ENCODE measurements at places on chromosomes 16 and 17. TPM values are rescaled to one million over a fixed set of nuclear protein-coding genes. Genes with fewer than 3 reads are reported as not detected.
A peak's percentile ranks its signal among the peaks of the same experiment; 100 is the strongest.

NTN1 gene
- total RNA-seq, result 0.81 TPM

HCRT gene
- not detected for total RNA-seq

FBRS gene
- 28.4 TPM for total RNA-seq

- DNase-seq, result no peak
These were observed 92.3 kb downstream of the WNT3 start for GRCh38 chr17:46726206-46726605.

DNA sequence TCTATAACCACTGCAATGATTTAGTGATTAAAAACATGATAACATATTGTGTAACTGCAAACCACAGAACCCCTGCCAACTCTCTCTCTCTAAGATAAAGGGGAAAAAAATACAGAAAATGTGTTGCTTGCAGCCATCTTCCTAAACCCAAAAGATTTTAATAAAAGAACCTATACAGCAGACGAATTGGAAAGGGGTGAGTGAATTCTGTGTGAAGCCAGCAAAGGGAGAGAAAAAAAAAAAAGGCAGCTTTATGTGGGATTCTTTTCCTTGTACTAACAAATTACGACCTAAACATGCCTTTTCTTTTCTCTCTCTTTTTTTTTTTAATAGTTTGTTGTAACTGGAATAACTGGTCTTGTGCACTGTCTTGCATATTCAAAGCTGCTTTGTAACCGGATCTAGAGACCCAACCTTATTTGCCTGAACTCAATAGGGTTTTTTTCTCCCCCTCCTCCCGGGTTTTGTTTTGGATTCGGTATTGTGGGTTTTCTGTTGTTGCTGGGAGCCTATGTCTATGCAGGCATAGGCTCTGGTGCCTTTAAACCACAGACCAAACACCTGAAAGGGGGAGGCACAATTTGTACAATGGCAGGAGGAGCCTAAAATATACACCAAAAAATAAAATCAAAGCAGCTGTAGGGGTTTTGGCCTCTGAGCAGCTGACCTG lies 7.0 kb upstream of the ZFHX3 start:
- peak; percentile 90 for DNase-seq

- no peak for DNase-seq
These were observed 30.6 kb downstream of the CREBBP start for GRCh38 chr16:3849751-3850543.

GRCh38 chr16:11681976-11682654 lies 13.9 kb downstream of the SNN start:
- DNase-seq, result no peak

GRCh38 chr16:85206472-85207356 lies 94.4 kb upstream of the CIBAR2 start:
- DNase-seq, result peak; percentile 65

DNA sequence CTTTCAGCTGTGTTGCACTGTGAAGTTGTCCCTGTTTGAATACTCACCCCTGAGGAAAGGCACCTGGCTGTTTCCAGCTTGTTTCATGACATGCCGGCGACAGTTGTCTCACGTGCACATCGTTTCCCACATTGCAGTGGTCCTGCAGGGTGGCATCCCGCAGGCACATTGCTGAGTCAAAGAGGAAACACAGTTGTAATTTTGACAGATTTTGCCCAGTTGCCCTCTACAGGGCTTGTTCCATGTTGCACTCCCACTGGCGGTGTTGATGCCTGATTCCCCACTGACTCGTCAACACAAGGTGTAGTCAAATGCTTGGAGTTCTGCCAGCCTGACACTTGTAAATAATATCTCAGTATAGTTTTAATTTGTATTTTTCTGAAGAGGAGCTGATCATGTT lies 23.8 kb downstream of the EPN2 start:
- no peak for DNase-seq

GRCh38 chr16:72536723-72537435 lies 364.9 kb upstream of the PMFBP1 start:
- DNase-seq, result peak; percentile 59

GRCh38 chr17:20083156-20083859 lies 74.1 kb downstream of the SPECC1 start:
- DNase-seq, result peak; percentile 9

DNA sequence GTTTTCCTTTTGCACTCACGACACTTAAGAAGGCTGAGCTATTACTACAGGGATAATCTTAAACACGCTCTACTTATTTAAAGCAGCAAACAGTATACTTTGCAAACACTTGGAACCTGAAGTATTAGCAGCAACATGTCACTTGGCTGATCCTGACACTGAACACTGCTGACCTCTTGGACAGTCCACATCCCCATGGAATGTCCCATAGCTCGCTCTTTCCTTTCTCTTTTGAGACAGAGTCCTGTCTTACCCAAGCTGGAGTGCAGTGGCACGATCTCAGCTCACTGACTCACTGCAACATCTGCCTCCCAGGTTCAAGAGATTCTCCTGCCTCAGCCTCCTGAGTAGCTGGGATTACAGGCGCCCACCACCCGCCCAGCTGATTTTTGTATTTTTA lies 26.4 kb downstream of the SMYD4 start:
- DNase-seq, result no peak

DNA sequence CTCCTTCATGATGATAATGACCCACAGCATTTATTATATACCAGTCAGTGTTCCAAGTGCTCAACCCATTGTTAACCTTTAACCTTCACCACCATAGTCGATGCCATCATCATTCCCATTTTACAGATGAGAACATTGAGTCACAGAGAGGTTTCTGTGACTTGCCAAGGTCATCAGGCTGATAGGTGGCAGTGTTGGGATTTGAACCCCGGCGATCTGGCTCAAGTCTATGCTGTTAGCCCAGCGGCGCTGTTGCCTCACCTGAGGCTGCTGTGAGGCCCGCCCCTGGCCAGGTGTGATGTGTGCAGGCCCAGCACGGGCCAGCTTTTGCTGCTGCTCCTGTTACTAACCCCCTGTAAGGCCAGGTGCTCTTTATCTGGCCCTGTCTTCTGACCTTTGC lies 101.2 kb downstream of the OR1D5 start:
- no peak for DNase-seq

DNA sequence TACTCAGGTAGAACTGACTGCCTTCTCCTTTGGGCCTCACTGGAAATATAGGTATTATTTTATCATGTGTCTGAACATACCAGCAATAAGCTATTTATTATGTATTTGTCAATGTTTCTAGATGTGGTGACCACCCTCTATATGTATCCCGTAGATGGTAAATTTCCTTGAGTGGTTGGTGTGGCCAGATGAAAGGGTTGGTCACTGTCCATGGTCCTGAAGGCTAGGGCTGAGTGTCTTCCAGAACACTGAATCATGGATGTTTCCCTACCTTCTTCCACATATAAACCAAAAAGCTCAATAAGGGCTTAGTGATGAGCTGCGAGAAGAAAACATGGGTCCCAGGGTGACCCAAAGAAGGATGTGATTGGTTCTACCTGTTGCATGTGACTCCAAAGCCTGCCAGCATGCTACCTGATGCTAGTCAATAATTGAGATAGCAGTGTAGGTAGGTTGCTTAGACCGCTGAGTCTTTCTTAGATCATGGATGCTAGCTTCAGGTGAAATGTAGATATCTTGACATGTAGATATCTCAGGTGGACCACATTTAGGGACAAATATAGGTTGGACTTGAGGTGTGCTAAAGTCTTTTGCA lies 150.3 kb downstream of the ASIC2 start:
- peak; percentile 18 for DNase-seq

- DNase-seq, result no peak
These were observed 73.8 kb upstream of the HNF1B start for GRCh38 chr17:37818689-37819088.
